Mesendoderm (in vitro differentiated cells): ENCODE measurements at places on chromosomes 2 and 18.

- no peak for DNase-seq
Observed at GRCh38 chr2:41387519-41387918, 660.3 kb upstream of the PKDCC start.

DNA sequence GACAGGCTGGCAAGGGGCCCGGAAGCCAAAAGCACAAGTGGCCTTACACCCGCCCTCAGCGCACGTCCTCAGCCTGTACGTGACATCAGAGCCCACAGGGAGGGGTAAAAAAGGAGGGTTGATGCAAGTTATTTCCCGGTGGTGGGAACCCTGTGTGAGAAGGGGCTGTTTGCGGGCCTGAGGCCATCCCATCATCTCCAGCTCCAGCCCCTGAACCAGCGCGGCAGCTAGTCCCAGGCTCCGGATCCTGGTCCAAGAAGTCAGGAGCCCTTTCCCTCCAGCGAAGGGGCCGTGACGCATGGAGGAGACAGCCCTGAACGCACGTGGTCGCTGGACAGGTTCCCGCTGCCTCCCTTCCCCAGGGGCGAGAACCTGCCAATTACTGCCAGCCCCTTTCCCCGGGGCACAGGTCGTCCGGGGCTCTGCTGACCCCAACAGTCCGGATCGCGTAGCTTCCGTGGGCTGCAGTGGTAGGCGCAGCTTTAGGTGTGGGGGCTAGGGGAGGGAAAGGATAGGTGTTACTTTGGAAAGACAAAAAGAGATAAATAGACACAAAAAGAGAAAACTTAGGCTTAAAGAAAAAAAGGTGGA lies 1.3 kb upstream of the LRP2 start:
- DNase-seq: peak; percentile 53

- no peak for DNase-seq
Observed at GRCh38 chr2:28949190-28949589, 31.9 kb upstream of the TOGARAM2 start.

DNA sequence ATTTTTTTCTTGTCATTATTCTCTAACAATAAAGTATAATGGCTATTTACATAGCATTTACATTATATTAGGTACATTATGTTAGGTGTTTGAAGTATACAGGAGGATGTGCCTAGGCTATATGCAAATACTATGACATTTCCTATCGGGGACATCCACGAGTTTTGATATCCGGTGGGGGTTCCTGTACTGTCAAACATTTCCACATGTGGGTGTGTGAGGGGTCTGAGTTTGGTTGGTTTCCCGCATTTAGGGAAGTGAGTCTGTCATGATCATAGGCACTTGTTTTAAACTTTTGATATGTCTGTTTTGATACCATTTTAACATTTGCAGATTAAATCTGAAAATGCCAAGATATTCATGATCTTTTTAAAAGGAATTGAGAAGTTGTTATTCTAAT lies 76.0 kb downstream of the CEP192 start:
- DNase-seq: no peak

DNA sequence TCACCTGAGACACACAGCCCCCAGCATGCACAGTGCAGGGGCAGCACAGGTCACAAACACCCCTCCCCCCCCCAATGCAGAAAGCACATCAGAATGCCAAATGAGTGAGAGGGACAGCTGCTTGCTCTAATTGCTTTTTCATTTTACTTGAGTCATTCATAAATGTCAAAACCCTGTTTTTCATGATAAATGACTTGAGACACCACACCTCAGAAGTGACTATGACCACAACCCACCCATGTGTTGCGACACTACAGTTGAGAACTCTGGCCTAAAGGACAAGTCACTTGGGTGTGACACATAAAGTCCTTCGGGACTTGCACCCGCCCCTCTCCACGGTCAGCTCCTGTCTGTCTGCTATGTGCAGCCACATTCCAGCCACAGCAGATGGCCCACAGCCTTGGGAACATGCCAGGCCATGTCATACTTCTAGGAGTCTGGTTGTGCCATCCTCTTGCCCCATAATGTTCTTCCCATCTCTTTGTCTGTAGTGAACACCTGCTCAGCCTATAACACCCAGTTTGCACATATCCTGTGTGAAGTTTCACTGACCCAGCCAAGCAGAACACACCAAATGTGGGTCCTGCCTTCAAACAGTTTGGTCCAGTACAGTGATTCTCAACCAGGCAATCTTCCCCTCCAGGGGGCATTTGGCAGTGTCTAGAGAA lies 30.2 kb upstream of the RIOK3 start:
- no peak for DNase-seq

DNA sequence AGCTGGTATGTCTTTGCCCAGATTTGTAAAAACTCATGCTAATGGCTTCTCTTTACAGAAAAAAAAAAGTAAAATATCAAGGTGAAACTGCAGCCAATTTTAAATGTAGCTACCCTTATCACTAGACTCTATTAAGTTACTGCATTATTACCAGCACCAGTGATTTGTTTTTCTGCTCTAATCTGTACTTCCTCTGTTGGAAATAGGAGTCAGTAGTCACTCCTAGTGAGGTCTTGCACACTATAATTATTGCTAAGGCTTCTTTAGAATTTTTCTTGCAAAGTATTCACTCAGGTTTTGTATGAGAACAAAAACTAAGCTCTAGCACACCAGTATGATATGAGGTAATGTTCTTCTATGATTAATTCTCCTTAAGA lies 215.5 kb downstream of the XIRP2 start:
- DNase-seq: no peak

GRCh38 chr2:28434600-28434989 lies 41.9 kb downstream of the FOSL2 start:
- DNase-seq: no peak

DNA sequence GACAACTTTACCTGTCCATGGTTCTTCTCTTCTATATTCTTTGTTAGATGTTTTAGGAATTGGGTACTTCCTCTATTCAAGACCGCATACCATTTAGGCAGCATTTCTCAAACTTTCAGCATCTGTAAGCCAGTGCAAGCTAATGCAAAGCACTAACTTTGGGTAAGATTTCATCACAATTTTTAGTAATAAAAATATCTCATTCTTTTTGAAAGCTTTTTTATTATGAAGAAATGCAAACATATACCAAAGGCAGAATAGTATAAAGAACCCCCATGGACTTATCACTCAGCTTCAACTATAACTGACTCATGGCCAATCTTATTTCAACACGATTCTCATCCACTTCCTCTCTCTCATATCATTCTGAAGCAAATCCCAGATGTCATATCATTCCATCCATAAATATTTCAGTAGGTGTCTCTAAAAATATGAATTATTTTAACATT lies 32.9 kb downstream of the INO80C start:
- no peak for DNase-seq

GRCh38 chr2:230129343-230129742 lies 60.6 kb upstream of the SLC16A14 start:
- DNase-seq: no peak

DNA sequence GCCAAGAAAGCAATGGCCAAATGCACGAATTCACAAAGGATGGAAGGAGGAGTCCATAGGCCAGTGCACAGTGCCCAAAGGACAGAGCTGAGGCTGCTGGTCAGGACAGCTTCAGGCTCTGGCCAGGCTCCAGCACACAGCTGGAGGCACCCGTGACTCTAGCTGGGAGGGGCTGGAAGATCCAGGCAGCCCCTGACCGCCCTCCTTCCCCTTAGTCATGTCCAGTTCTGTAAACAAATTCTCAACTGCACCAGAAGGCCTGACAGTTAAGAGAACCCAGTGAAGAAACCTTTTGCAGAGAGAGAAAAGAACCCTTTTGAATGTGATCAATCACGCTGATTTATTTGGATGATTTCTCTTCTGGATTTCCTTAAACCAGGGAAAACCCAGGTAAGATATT lies 7.7 kb upstream of the YWHAQ start:
- no peak for DNase-seq

DNA sequence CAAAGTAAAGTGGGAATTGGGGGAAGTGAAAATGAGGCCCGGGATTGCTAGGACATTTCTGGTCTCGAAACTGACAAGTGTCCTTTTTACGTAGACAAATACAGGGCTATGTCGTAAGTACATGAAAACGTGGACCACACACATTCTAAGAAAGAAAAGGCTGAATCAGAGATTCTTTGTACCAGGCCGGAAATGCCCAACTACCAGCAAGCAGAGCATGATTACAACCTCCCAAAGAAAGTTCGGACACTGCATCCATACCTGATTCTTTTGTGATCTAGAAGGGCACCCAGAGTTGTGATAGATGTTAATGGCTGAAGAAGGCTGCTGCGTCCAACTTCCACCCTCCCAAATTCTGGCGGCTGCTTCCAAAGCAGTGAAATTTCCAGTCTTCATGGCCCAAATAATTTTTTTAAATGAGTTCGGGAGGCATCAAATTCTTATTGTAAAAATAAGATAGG lies 1.7 kb downstream of the RBMS1 start:
- peak; percentile 71 for DNase-seq

- DNase-seq: no peak
Observed at GRCh38 chr2:113105047-113105785, 22.2 kb upstream of the IL1RN start.

GRCh38 chr18:31061945-31062344 lies 19.4 kb upstream of the DSC3 start:
- DNase-seq: peak; percentile 18

DNA sequence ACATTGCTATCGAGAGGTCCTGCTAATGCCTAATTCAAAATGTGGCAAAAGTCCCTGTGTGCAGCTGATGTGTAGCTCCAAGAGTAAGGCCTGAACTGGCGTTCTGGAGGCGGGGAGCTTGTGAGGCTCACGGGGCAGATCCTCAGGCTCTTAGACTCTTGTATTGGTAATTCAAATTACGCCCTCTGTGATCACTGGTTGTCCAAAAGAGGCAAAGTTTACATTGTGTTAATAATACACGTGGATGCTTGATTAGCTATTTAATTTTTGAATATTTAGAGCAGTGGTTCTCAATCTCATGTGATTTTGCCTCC lies 12.4 kb upstream of the CRYGA start:
- DNase-seq: no peak

DNA sequence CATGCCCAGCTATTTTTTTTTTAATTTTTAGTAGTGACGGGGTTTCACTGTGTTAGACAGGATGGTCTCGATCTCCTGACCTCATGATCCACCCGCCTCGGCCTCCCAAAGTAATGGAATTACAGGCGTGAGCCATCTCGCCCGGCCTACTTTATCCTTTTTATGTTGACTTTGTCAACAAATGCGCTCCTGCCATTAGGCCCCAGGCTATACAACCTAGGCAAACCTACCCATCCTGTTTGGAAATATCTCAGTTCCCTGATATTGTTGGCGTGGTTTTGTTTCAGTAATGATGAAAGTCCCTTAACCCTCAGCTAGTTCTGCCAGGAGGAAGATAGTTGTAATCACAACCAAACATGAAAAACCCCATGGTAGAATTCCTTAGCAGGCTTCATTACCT lies 249.4 kb upstream of the SOX11 start:
- DNase-seq: no peak

GRCh38 chr2:31331156-31331555 lies 83.4 kb downstream of the XDH start:
- no peak for DNase-seq

- no peak for DNase-seq
Observed at GRCh38 chr2:99425022-99425421, 64.8 kb downstream of the REV1 start.

DNA sequence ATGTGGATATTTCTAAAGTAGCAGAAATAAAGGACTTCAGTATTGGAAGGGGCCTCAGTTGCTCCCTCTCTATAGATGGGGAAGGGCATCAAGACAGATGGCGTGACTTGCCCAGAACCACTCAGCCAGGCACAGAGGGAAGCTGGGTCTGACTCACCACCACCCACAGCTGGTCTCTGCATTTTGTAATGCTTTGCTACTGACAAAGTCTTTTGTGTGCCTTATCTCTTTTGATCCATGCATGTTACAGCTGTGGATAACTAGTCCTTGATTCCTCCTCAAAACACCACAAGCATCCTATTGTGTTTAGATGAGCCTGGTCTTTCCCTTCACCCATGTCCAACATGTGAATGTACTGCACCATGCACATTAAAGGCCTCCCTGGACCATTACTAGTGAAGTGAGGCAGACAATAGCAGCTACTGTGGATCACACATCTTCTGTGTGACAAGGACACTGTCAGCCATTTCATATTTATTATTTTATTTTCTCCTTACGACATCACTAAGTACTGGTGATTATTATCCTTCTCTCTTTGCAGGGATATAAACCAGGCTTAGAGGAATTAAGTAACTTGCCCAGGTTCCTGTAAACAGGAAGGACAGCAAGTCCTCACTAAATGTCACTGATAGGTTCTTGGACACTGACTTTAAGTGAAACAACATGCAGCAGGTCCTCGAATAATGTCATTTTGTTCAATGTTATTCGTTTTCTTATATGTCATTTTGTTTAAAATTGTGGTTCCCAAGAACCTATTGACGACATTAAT lies 29.6 kb upstream of the IL37 start:
- peak; percentile 63 for DNase-seq
